ENCODE measurements at places on chromosomes 1 and 21. TPM values are rescaled to one million over a fixed set of nuclear protein-coding genes. Genes with fewer than 3 reads are reported as not detected.
A peak's percentile ranks its signal among the peaks of the same experiment; 100 is the strongest.

DNA sequence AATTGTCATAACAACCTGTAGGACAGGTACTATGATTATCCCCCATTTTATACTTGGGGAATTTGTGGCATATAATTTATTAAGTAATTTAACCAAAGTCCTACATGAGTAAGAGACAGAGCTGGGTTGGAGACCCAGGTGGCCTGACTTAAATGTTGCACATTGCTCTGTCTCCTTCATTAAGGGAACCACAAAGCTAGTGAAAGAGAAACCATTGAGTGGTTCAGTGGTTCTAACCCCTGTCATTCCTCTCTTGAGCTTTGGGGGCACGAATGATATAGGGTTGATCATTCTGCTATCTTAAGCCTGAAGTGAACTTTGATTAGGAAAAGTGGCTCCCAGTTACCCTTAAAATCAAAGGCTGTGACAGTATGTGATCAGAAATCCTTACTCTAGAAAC lies 5.3 kb upstream of the MAP3K7CL start:
- no peaks in the 10 kb centered on the region for H3K36me3 ChIP-seq
- H3K27ac ChIP-seq: peak overlapping the region; percentile 53
- peak; percentile 50 for DNase-seq
- peaks cover 12% of the 10 kb centered on the region for H3K4me1 ChIP-seq

DNA sequence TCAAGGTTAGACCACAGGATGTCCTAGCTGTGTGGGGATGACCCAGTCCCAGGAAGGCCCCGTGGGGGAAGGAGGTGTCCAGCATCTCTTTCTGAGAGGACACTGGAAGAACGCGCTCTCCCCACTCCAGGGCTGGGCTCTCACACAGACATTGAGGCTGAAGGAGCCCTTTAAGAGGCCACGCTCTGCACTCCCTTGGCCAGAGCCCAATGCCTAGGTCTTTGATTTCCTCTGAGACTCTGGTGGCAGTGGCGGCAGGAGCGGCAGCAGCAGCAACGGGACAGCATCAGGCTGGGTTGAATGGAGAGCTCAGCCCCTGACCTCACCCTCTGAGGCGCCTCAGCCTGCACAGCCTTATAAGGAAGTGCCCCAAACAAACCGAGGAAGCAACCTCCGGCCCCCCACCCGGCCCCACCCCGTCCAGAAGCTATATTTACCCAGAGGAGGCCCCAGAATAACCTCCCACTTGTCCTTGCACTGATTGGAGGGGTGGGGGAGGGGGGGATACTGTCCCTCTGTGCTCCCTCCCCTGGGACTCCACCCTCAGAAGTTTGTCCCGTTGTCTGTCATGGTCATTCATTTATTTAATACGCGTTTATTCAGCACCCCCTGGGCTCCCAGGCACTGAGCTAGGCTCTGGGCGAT lies 12.3 kb downstream of the NES start:
- no peaks in the 10 kb centered on the region for H3K36me3 ChIP-seq
- no peaks in the 10 kb centered on the region for H3K27me3 ChIP-seq
- H3K4me3 ChIP-seq: peak overlapping the region; percentile 51
- peaks cover 54% of the 10 kb centered on the region for H3K4me1 ChIP-seq

DNA sequence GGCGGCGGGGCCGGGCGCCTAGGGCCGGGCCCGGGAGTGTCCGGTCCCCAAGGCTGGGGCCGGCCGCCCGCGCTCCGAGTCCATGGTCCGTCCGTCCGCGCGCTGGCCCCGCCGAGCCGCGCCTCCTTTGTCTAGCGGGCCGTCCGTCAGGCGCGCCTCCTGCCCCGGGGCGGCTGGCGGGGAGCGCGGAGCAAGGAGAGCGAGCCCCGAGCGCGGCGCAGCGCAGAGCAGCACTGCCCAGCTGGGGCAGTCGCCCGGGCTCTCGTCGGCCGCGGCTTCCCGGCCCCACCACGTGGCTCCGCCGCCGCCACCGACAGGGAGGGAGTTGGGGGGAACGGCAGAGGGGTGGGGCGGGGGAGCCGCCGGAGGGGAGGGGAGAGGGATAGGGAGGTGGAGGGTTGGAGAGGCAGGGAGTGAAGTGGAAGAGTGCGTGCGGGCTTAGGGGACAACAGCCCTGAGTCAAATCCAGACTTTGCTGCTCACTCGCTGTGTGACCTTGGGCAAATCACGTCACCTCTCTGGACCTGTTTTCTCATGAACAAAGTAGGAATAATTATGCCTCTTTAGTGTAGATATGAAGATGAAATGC lies at the start of gene NKAIN1:
Gene NKAIN1 (minus strand): TSS at position 235 of the 589 bp plus-strand sequence. CDS start 340 bp downstream, outside the sequence.
- no peak within 1 kb of the TSS for H3K27ac ChIP-seq
- no peak within 1 kb of the TSS for H3K4me3 ChIP-seq
- peaks cover 22% of the 10 kb centered on the region for H3K4me1 ChIP-seq
- no peaks in the 10 kb centered on the region for H3K27me3 ChIP-seq
- no peaks in the 10 kb centered on the region for H3K36me3 ChIP-seq
- no peak for DNase-seq

DNA sequence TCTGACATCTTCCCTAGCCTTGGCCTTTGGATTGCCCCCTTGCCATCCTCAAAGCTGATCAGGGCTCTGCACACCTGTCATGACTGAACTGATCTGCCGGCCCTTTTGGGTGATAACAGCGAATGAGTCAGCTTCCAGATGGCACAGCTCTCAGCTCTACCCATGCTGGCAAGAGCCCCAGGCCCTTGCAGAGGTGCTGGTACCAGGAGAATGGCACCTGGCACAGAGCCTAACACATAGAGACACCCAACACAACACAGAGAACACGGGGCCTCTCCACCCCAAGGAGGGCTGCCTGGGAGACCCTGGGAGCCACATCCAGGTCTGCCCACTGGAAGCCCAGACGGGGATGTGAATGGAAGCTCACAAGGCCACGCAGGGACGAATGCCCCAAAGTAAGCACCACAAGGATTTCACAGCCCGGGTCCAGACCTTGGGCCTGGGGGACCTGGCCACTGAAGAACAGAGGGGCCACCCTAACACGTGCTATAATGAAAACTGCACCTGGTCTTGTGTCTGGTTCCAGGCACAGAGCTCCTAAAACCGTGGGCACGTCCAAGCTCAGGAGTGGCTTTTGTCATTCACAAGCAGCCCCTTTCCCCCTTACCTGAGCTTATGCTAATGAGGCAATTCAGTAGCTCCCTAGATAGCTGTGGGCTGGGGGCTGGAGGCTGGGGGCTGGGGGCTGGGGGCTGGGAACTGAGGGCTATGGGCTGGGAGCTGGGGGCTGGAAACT lies 160.5 kb downstream of the NPHP4 start:
- no peaks in the 10 kb centered on the region for H3K27me3 ChIP-seq
- no peak overlapping the region for H3K27ac ChIP-seq
- H3K4me1 ChIP-seq: no peaks in the 10 kb centered on the region
- no peak for DNase-seq

DNA sequence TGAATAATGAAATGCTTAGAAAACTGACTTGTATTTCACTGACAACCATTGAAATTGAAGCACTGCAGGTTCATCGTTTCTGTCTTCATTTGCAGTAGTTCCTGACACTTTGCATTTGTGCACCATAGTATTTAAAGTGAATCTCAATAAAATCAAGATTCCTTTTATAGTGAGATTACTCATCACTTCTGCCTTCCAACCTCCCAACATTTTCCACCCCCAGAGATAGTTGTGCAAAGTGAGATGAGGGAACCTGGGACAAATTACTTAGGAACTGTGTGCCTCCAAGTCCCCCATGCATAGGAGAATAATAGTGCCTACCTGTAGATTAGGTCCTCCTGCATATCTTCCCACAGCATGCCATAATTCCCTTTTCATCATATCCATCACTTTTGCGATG lies 114.9 kb upstream of the DPT start:
- H3K27me3 ChIP-seq: no peaks in the 10 kb centered on the region
- no peaks in the 10 kb centered on the region for H3K36me3 ChIP-seq
- H3K4me3 ChIP-seq: no peak overlapping the region
- H3K4me1 ChIP-seq: no peaks in the 10 kb centered on the region
- H3K27ac ChIP-seq: no peak overlapping the region

DNA sequence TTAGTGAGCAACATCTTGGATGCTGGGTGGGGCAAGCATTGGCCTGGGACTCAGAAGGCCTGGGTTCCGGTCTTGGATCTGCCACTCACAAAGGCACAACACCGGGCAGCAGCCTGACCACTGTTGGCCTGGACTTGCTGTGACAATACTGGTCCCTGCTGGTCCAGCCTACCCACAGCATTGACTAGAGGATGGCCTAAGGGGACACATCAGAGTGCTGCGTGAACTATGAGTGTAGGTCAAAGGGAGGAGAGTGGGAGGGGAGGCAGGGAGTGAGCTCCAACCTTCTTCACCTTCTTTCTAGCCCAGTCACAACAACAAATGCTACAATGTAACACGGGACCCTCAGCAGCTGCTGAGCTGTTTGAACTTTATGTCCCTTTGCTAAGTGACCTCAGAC lies 31.1 kb downstream of the TMEM50A start:
- no peak overlapping the region for H3K27ac ChIP-seq
- no peaks in the 10 kb centered on the region for H3K36me3 ChIP-seq
- H3K4me1 ChIP-seq: no peaks in the 10 kb centered on the region
- no peak overlapping the region for H3K4me3 ChIP-seq
- H3K27me3 ChIP-seq: no peaks in the 10 kb centered on the region

DNA sequence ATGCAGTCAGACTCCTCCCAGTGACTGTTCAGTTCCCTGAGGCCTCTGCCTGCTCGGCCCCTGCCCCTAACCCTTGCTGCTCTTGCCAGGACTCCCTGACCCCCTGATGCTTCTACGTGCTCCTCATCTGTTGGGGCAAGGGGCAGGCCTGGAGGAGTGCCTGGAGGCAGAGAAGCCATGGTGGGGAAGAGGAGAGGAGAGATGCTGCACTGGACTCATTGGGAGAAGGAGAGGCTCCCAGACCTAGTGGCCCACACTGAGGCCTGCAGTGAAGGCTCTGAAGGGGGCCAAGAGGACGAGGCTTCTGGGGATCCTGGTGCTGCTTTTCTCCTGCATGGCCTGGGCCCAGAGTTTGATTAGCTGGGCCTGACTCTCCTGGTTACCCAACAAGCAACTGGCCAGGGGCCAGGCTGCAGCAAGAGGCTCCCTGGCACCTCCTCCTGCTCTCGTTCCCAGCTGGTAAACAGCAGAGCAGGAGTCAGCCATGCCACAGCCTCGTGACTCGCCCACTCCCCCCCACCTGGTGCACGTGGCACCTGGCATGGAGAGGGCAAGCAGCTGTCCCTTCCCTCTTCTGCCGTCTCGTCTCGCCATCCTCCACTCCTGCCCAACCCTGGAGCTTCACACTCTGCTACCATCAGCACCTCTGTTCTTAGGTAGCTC lies 847 bp upstream of the RORC start:
- no peak for DNase-seq
- peaks cover 18% of the 10 kb centered on the region for H3K4me1 ChIP-seq
- H3K27ac ChIP-seq: no peak overlapping the region
- H3K4me3 ChIP-seq: no peak overlapping the region
- no peaks in the 10 kb centered on the region for H3K27me3 ChIP-seq
- no peaks in the 10 kb centered on the region for H3K36me3 ChIP-seq

GRCh38 chr1:147736883-147737282 lies 23.5 kb downstream of the GJA5 start:
- no peak overlapping the region for H3K27ac ChIP-seq
- DNase-seq: no peak
- no peaks in the 10 kb centered on the region for H3K36me3 ChIP-seq
- H3K27me3 ChIP-seq: no peaks in the 10 kb centered on the region

DNA sequence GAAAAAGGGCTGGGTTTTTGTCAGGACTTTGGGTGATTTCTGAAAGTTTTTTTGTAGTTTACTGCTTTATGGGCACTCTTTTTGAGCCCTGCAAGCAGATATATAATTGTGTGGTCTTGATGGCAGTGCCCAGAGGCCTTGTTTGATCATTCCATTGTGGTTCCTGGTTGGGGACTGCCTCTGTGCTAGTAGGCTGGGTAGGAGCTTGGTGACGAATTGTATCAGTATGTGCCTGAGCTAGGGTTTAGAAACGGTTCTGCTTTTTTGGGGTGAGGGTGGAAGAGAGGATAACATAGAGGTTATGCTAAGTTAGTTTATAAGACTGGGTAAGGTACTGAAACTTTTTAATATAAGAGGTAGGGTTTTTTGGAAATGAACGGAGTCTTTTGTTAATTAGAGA lies 139.7 kb upstream of the ETV3 start:
- no peak for DNase-seq
- H3K4me3 ChIP-seq: no peak overlapping the region
- H3K27ac ChIP-seq: no peak overlapping the region
- H3K27me3 ChIP-seq: peaks cover 40% of the 10 kb centered on the region
- no peaks in the 10 kb centered on the region for H3K36me3 ChIP-seq

Gene PROX1
- total RNA-seq: 3.8 TPM

Gene AQP10
- not detected for total RNA-seq

Data from B cell (primary cell).